ENCODE measurements at places on chromosomes 5 and 9. TPM values are rescaled to one million over a fixed set of nuclear protein-coding genes. Genes with fewer than 3 reads are reported as not detected.

DNA sequence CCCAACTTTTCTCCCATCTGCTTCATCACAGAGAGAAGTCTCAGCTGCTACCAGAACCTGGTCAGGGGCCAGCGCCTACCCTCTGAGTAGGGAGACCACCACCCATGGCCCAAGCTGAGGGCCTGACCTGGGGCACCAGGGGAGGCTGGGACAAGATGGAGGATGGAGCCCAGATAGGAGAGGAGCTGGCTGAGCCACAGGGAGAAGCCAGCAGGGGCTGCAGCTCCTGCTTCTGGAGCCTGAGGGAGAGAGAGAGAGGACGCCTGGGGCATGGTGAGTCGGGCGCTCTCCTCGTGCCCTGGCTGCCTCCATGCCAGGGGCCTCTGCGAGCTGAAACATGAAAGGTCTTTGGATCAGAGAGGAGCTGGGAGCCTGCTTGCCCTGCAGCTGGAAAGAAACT is 1.4 kb upstream of the FOXI1 start:
- no peak for DNase-seq

DNA sequence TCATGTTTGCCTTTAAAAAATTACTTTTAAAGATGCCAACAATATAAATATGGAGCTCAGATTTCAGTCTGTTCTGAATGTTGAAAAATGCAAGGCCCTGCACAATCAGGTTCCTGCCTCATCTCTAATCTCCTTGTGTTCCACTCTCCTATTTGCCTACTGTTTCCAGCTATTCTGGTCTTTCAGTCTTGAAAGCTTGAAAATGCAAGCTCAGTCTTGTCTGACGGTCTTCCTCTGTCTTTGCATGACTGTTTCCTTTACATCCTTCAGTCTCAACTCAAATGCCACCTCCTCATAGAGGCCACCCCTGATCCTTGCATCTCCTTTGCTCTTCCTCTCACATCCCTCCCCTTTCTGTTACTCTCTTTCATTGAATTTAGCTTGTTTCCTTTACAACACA is 354.9 kb downstream of the KIF4B start:
- DNase-seq, result no peak

- no peak for DNase-seq
Measured at GRCh38 chr5:154076240-154076922, 37.6 kb downstream of the MFAP3 start.

- DNase-seq, result peak; percentile 89
Measured at GRCh38 chr5:89213573-89213972, 330.6 kb upstream of the MEF2C start.

DNA sequence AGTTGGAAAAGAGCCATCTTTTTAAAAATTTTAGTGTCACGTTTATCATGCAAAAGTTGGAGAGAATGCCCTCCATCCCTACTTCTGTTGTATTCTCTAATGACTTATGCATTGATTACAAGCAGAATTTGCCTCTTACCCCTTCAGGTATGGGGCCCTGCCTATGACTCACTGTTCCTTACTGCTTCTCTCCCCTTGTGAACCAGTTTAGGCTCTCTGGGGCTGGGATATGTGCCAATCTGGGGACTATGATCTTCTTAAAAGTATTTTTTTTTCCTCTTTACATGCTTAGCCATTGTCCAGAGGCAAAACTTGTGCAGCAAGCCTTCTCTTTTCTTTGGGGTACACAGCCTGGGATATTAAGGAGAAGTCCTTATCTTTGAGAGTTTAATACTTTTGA is 37.4 kb downstream of the CAMK4 start:
- no peak for DNase-seq

The TAS2R1 gene
- not detected for total RNA-seq

DNA sequence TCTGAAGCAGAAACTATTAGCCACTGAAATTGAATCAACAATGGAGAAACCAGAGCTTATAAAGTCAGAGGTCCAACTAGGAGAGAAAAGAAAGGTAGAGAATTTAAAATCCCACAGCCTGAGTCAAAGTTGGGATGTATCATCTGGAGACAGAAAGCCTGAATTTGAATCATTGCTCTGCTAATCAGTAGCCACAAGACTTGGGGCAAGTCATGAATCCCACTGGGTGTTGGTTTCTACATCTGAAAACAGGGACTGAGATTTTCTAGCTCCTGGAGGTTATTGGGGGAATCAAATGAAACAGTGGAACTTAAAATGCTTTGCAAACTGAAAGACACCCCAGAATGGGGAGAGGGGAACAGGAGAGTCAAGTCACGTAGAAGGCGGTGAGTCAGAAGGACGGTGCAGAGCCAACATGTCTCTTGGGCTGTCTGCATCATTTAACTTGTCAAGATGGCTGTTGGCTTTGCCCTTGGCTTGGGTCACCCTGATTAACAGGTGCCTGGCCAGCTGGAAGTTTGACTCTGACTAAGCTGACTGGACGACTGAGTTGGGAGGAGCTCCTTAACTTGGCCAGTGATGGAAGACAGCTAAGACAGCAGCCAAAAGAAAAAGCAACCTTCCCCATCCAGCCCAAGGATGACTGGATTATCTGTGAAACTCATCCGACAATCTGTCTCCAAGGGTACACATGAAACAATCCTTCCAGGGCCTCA is 60.6 kb upstream of the ADRA1B start:
- peak; percentile 75 for DNase-seq

GRCh38 chr5:142095035-142095434 is 13.5 kb upstream of the NDFIP1 start:
- DNase-seq, result no peak

DNA sequence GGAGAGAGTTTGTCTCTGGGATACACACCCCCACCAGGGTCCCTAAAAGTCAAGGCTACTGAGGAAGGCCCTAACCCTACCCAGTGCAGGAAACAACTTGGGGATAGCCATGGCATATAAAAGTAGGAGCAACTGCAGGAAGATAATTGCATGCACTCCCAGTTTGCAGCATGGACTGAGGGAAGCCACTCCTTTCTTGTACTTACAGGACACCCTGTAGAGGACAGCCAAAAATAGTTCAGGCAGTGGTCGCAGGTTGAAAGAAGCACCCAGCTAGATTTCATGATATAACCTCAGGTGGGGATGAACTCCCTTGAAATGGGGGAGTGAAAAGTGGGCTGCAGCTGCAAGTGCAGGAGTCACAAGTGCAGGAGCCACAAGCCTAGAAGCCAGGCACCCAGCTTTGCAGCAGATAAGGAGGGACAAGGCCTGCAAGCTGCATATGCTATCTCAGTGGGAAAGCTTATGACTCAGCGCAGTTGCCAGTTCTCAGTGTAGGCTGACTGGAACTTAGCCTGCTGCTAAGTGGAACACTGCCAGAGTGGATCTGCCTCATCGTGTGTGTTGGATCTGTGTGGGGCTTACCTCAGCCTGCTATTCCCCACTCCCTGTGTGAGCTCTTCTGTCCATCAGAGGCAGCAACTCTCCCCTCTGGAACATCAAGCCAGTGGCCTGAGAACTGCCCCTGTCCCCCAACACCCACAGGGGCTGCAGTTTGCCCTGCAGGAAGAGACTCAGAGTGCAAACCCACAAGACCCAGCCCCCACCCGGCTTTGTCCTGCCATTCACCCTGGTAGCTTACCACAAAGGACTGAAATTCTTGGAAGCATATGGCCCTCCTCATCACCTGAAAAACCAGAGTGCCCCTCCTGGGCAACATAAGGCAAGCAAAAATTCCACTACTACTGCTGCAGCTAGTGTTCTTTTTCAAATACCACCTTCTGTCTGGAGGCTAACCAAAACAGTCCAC is 42.7 kb downstream of the CYLC2 start:
- peak; percentile 3 for DNase-seq

- peak; percentile 88 for DNase-seq
Measured at GRCh38 chr5:78526049-78526525, 122.5 kb downstream of the LHFPL2 start.

DNA sequence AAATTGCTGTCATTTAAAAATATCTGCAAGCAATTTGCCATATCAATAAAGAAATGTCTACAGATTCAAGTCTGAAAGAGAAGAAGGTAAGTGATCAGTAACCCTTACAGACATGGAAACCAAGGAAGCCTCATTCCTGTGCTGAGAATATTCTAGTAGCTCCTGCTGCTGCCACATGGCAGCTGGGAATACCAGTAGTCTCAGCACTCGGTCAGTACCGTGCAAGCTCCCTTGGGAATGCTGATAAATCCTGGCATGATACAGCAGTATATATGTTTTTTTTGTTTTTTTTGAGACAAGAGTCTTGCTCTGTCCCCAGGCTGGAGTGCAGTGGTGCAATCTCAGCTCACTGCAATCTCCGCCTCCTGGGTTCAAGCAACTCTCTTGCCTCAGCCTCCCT is 27.9 kb downstream of the NANS start:
- no peak for DNase-seq

GRCh38 chr9:87888501-87888900 is 5.8 kb downstream of the SPATA31E1 start:
- DNase-seq, result no peak

DNA sequence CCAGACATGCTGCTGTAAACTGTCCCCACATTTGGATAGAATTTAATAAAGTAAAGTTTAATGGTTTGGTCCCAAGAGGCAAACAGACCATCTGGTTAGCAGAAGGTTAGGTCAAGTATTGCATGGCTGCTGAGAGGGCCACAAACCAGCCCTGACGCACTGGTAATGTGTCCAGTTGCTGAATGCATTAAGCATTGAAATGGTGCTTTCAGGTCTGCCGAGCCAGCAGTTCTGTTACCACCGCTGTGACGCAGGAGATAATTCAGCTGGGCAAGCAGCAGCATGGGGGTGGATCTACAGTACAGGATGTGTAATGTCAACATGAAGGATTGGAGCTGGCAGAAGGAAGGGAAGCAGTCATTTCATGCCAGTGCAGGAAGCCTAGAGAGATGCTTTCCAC is 16.0 kb downstream of the ZNF462 start:
- peak; percentile 98 for DNase-seq

DNA sequence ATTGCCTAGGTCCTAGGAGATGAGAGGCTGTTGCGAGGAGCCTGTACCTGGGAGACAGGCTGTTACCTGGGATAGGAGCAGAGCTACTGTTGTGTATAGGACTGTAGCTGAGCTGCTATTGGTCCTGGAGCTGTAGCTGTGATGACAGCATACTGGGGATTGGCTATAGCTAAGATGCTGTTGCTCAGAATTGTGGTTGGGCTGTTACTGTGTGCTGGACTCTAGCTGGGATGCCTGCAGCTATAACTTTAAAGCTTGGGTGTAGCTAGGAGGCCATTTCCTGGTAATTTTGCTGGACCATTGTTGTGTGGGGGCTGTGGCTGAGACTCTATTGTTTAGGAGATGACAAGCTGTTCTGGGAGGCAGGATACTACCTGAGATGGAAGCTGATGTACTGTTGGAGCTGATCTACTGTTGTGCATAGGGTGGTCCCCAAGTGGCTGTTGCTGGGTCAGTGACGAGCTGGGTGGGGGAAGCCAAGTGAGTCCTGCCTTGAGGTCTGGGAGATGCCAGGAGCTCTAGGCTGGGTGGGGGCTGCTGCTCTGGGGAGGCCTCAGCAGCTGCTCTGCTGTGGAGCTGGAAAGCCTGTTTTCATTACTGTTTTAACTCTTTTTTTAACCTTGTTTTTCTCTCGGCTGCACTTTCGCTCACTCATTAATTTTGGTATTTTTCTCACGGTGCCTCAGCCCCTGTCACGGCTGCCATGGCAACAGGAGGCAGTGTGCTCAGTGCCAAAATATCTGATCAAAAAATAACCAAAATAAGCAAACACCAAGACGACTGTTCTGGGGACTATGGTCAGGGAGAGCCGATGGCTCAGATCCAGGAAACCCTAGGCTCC is 3.0 kb upstream of the PCDH1 start:
- no peak for DNase-seq

GRCh38 chr9:81416476-81417298 is 272.7 kb downstream of the TLE1 start:
- DNase-seq, result peak; percentile 77

- peak; percentile 92 for DNase-seq
Measured at GRCh38 chr5:81164936-81165335, 68.2 kb upstream of the CKMT2 start.

DNA sequence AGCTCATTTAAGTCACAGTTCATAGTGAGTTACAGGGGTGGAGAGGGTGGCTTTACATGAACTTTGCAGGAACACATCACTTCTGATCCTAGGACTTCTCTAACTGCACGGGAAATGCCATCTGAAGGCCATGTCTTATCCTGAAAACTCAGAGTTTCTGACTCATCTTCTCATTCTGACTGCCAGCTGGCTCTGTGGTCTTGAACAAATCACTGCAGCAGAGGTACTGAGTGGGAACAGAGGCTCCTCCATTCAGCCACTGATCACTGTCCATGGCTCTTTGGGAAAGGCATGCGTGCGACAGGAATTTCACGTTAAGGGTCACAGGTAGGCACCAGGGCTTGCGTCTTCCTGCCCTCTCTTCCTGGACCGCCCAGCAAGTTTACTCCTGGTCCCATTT is 114.6 kb upstream of the LRRTM2 start:
- DNase-seq, result peak; percentile 67

The RNF183 gene
- not detected for total RNA-seq

DNA sequence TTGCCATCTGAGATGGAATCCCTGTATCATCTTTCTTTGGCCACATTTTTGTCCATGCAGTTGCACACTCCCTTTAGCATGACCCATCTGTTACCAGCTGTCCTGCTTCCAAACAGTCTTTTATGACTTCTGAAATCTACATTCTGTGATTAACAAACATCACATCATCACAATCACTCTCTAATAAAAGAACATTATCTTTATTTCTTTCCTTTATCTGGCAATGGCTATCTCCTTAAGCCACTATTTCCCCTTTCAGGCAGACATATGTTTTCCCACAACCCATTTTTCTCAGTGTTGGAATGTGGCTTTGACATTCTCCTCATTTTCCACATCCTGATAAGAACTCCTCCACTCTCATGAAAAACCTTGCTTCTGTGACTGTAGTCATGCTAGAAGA is 141.0 kb downstream of the ST8SIA4 start:
- DNase-seq, result peak; percentile 86

The LOX gene
- 1,249 TPM for total RNA-seq

- DNase-seq, result peak; percentile 69
Measured at GRCh38 chr5:94618029-94618492, 343 bp downstream of the KIAA0825 start.

DNA sequence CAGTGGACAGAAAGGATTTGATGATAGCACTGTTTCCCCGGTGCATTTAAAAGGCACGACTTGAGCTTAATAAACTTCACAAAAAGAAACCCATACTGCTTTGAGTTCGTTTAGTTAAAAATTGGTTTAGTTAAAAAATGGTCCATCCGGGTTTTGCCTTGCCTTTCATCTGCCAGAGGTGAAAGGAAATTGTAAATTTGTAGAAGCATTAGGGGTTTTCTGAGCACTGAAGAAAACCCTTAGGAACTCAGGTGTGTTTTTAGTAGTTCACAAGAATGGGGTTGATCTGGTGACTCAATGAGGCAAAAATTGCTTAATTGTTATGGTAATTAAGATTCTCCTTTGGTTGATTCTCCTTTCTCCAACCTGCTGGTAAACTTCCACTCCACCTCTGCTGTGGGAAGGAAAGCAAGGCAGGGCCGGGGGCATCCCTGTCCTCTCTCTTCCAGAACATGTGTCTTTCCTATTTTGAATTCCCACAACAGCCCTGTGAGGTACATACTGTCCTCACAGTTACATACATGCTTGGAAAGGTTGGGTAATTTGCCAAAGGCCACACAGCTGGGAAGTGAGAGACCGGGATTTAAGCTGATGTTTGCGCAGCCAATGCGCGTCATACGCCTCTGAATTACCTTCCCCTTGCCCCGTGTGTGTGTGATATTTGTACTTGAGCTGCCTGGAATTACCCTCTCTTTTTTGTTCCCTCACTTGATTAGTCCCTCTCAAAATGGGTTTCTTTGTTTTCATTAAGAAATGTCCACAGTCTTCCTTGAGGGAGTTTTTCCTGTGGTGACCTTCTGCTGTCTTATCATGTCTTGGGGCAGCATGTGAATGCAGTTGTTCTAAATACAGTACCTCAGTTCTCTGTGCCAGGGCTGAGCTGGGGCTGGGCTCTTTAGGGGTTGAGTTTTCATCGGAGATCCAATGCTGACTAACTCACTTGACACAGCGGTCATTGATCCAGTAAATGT is 94.4 kb downstream of the ARHGAP26 start:
- no peak for DNase-seq

All from astrocyte (in vitro differentiated cells and primary cell).